ENCODE measurements at places on chromosomes 13 and 19.

GRCh38 chr13:78649997-78650716 is 8.8 kb downstream of the OBI1 start:
- no peak for DNase-seq

DNA sequence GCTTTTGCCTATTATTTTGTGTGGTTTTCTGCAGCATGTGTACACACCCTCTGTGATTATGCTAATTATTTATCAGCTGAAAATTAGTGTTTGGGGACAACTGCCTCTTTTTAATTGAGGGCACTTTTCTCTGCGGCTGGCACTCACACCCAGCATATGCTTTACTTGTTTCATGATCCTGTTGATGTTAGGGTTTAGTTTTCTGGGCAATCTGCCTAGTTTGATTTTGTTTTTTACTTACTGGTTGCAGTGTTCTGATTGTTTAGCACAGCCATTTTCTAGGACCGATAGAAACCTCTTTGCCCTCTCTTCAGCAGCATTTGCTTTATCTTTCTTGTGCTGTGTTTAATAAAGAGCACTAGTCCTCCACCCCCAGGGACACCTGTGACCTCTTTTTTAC is 161.6 kb downstream of the PAN3 start:
- no peak for DNase-seq

DNA sequence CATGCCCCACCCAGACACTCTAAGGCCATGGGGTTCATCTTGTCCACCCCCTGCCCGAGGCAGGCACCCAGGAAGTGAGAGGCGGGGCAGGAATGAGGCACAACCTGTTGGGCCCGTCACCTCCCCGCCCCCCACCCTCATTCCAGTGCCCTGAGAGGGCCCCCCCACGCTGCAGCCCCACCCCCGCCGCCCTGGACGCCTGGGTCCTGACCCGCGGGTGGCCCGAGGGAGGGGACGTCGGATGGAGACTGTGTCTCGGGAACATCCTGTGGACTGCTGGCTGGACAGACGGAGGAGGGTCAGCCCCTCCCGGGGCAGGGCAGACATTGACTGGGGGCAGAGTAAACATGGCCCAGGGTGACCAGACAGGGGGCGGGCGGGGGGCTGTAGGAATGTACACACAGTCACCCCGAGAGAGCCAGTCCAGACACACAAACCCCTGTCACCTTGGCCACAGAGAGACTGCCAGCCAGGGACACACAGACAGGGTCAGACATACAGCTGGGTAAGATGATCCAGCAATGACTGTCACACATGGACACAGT is 7.4 kb upstream of the JUNB start:
- no peak for DNase-seq

DNA sequence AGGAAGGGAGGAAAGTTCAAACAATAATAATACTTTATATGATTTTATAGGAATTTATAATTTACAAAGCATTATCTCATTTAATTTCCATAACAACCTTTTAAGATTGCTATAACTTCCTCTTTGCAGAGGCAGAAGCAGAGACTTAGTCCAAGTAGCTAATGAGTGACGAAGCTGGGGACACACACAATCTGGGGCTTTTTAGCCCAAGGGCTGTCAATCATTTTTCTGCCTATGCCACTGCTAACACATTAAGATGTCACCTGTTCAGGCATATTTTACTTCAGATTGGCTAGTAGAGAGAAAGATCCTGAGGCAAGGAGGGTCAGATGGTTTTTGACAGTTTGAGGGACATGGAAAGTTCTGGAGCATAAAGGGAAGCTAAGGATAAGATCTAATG is 12.6 kb downstream of the SCEL start:
- no peak for DNase-seq

- no peak for DNase-seq
Observed at GRCh38 chr19:16161840-16162239, 11.5 kb downstream of the CIB3 start.

All from CD4-positive, alpha-beta T cell (primary cell).